Activated effector memory CD4-positive, alpha-beta T cell treated with Interleukin-2 at 50 U/mL for 16 hours (primary cell): ENCODE measurements at places on chromosomes 6 and 20.

GRCh38 chr20:6311097-6311496 lies 188.3 kb upstream of the FERMT1 start:
- no peak for DNase-seq

DNA sequence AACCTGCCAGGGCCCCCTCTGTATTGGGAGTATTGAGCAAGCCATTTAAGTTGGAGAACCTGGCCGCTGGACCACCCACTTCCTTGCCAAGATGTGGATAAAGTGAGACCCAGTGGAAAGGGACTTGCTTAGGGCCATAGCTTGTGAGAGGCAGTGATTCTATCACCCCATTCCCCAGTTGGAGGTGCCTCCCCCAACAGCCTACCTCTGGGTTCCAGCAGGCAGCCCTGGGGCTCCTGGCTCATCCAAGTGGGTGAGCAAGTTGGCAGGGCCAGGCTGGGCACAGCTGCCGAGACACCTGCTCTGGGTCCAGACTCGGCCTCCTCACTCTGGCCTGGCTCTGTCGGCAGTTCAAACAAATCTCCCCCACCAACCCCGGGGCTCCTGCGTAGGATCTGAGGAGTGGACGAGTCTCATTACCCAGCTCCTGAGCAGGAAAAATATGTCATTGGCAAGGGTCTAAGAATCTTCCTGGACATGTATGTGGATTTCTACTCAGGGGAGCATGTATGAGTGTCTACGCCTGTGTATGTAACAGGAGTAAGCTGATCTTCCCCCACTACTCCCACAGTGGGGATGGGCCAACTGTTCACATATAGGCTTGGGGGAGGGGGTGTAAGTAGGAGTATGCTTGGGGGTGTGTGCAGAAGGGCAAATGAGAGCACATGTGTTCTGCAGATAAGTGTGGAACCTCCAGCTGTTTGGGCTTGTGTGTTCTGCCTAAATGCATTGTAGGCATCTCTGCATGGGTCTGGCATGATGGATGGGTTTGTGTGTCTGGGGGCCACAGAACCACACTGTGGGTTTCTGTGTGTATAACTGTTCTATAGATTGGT lies 1.9 kb downstream of the ID1 start:
- DNase-seq = no peak

- DNase-seq = no peak
These were observed 33.8 kb upstream of the SCRT2 start for GRCh38 chr20:709423-709822.

DNA sequence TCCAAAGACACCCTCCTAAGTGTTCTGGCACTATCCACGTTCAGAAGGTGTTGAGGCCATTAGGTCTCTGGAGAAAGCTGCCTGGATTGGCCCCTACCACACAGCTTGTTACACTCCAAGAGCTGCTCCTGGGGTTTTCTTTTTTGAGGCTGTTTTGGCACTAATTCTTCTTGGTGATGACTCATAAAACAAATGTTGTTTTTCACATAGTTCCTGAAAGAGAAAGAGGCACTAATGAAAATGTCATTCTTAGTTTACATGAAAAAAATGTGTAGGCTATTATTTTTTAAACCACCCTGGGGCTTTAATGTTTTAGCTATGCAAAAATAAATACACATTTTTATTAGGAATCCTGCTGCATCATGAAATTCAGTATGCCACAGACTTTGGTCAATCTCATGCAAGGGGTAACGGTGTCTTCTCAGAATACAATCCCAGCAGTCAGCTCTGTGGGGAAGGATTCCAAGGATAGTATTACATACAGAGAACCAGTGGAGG lies 38.1 kb downstream of the TBPL1 start:
- DNase-seq = no peak

DNA sequence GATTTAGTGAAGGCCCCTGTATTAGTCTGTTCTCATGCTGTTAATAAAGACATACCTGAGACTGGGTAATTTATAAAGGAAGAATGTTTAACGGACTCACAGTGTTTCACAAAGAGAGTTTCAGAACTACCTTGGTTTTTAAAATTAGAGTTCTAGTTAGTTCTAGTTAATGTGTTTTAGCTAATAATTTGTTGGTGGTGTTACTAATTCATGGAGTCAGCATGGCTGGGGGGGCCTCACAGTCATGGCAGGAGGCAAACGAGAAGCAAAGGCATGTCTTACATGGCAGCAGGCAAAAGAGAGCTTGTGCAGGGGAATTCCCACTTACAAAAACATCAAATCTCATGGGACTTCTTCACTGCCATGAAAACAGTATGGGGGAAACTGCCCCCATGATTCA lies 12.0 kb upstream of the SLC17A3 start:
- no peak for DNase-seq

- DNase-seq = no peak
These were observed 63.1 kb downstream of the MYH7B start for GRCh38 chr20:35018590-35019371.

GRCh38 chr6:167394339-167394738 lies 69.5 kb downstream of the TTLL2 start:
- DNase-seq = no peak

DNA sequence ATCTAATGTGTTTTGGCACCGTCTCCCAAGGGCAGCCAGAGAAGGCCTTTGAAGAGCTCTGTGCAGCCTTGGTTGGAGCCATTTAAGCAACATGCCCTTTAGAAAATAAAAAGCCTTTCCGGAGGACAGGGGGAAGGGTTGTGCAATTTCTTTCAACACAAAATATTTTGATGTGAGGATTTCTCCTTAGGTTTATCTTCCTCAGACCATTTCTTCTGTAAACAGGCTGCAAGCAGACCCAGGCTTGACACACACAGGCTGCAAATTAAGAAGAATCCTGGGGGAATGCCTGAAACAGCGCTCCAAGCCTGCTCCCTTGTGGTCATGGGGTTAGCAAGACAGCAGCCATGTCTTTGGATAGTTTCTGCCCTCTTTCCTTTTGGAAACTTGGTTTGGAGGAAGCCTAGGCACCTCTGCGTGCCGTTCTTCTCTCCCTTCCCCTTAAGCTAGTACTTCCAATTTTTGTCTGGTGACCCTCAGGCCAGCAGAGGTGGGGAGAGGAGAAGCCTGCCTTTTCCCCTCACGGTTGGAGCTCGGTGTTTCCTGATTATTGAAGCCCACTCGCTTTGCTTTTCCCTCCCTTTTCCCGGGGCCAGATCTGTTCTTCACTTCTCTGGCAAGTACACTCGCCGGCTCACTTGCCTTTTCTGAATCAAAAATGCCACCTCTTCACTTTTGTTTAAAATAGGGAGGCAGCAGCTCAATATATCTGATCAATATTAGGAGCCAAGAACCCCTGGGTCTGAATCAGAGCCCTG lies 39.6 kb upstream of the NOX3 start:
- DNase-seq = no peak

DNA sequence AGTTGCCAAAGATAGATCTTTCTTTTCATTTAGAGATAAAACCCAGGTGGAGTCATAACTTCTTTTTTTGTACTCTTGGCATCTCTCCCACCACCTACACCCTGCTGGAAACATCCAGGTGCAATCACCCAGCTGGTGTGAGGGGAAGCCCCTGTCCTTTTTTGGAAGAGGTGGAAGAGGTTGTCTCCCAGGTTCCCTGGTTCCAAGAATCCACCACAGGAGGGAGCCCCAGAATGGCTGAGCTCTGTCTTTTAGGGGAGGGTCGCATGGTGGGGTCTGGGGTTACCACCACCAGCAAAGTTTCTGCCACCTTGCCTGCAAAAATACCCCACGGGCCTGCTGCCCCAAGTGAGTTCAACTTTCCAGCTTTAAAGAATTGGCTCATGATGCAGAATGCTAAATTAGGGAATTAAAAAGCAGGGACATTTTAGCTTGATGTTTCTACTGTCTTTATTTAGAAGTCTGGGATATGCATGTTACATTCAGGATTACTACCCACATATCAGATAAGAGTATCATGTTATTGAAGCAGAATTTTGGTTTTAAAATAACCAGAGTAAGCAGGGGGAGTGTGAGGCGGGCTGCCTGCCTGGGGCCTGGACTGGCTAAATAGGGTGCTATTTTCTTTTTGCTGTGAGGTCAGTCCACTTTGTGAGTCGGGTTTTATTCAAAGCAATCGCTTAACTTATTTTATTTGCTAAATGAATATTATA lies 11.0 kb downstream of the SMOC2 start:
- no peak for DNase-seq

GRCh38 chr6:156256161-156256560 lies 521.0 kb upstream of the ARID1B start:
- no peak for DNase-seq

DNA sequence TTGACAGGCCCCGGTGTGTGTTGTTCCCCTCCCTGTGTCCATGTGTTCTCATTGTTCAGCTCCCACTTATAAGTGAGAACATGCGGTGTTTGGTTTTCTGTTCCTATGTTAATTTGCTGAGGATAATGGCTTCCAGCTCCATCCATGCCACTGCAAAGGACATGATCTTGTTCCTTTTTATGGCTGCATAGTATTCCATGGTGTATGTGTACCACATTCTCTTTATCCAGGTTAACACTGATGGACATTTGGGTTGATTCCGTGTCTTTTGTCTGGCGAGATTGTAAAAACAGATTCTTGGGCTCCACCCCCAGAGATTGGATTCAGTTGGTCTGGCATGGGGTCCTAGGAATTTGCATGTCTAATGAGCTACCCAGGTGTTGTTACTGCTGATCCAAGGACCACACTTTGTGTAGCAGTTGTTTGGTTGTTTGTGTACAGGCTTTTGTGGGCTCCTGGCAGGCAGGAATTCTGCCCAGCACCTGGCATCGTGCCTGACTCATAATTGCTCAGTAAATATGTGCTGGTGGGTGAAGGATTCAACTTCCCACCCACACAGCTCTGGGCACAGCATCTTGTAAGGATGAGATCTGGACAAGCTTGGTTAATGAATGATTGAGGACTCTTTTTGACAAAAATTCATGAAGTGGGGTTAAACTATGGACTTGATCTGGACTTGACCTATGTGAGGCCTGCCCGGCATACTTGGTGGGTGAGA lies 5.2 kb downstream of the TOX2 start:
- DNase-seq = no peak
